ENCODE measurements at places on chromosomes 1 and 21.

GRCh38 chr1:27940297-27940696 is 5.5 kb downstream of the SMPDL3B start:
- DNase-seq = peak; percentile 34

DNA sequence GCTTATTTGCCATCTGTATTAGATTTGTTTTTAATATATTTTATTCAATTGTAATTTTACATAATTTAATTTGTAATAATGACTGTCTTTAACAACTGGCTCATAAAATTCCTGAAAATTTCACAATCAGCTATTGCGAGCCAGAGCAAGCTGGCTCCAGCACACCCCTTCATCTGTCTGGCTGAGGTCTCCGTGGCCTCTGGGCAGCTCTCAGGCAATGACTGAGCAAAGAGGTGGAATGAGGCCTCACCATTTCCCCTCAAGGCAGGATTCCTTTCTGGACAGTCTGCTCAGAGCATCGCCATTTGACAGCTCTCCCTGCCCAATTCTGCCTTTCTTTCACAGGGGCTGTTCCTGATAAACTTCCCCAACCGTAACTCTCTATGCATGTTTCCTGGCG is 5.8 kb upstream of the KANK4 start:
- DNase-seq = no peak

DNA sequence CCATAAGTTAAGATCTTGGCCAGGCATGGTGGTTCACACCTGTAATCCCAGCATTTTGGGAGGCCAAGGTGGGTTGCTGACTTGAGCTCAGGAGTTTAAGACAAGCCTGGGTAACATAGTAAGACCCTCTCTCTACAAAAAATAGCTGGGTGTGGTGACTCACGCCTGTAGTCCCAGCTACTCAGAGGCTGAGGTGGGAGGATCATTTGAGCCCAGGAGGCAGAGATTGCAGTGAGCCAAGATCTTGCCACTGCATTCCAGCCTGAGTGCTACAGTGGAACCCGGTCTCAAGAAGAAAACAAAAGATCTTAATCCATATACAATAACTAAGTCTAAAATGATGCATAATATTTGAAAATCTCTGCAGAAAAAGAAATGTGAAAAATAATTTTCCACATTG is 165.5 kb upstream of the NR5A2 start:
- no peak for DNase-seq

GRCh38 chr1:85847356-85847755 is 139.1 kb upstream of the ZNHIT6 start:
- no peak for DNase-seq

- peak; percentile 18 for DNase-seq
Measured at GRCh38 chr1:48683839-48684238, 92.9 kb downstream of the BEND5 start.

GRCh38 chr1:55618199-55618598 is 403.0 kb upstream of the USP24 start:
- no peak for DNase-seq

Data from globus pallidus (tissue), 1 donor.